ENCODE measurements at places on chromosomes 6 and 20. TPM values are rescaled to one million over a fixed set of nuclear protein-coding genes. Genes with fewer than 3 reads are reported as not detected.

The PREX1 gene
- total RNA-seq, result 8.3 TPM

The TCP11 gene
- not detected for total RNA-seq

DNA sequence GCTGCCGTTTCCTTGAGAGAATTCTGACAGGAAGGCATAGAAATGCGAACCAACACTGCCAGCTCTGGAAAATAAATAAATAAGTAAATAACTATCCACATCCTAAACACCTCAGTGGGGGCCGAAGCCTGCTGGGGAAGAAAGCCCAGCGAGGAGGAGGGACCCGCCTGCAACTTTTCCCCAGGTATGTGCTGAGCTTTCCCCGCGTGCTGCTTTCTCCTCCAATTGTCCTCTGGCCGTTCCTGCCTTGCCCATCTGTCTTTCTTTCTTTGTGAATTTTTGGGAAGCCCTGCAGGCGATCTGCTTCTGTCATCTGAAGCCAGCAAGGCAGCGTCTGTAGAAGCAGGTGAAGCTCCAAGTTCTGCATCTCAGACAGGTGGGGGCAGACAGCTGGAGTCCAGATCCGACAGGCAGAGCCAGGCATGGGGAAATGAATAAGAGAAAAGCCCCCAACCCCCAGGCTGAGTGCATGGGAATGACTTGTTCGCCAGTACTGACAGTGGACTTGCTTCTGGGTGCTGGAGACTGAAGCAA lies 49.2 kb upstream of the IL17A start:
- peak overlapping the region; percentile 80 for H3K4me3 ChIP-seq
- peaks cover 33% of the 10 kb centered on the region for H3K36me3 ChIP-seq
- peak overlapping the region; percentile 81 for H3K27ac ChIP-seq
- DNase-seq, result no peak
- H3K27me3 ChIP-seq, result no peaks in the 10 kb centered on the region

DNA sequence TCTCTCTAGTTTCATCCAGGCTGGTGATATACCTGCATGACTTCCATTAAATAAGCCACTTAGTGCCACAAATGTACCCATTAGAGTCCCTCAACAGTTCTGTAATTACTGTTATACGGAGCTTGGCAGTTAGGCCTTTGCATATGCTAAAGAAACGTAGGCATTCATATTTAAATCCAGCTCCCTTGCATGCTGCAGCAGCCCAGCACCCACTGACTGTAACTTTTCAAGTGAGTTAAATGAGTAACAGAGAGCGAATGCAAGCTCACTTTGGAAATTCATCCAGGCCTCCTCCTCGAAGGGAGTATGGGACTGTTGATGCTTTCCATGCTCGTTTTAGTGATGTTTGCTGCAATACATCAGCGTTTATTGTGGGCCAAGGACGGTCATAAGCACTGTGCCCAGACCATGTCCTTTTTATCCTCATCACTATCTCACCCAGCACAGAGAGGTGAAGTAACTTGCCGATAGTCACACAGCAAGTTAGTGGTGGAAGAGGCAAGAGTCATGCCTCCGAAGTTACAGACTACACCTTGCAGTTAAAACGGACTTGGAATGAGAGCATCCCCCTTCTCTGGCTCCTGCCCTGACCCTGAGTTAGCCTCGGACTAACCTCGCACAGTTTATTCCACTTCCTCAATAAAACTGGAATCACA lies 179.4 kb upstream of the PDE10A start:
- peaks cover 2% of the 10 kb centered on the region for H3K27me3 ChIP-seq
- H3K4me3 ChIP-seq, result no peak overlapping the region
- H3K27ac ChIP-seq, result no peak overlapping the region

- no peak overlapping the region for H3K4me3 ChIP-seq
- no peaks in the 10 kb centered on the region for H3K36me3 ChIP-seq
- no peak for DNase-seq
- no peaks in the 10 kb centered on the region for H3K27me3 ChIP-seq
- no peaks in the 10 kb centered on the region for H3K4me1 ChIP-seq
Observed at GRCh38 chr6:14384175-14384949, 266.8 kb downstream of the CD83 start.

GRCh38 chr20:58677079-58677604 lies 15.5 kb upstream of the NPEPL1 start:
- no peaks in the 10 kb centered on the region for H3K4me1 ChIP-seq
- no peak overlapping the region for H3K4me3 ChIP-seq
- no peaks in the 10 kb centered on the region for H3K27me3 ChIP-seq
- peaks cover 5% of the 10 kb centered on the region for H3K36me3 ChIP-seq
- no peak for DNase-seq

DNA sequence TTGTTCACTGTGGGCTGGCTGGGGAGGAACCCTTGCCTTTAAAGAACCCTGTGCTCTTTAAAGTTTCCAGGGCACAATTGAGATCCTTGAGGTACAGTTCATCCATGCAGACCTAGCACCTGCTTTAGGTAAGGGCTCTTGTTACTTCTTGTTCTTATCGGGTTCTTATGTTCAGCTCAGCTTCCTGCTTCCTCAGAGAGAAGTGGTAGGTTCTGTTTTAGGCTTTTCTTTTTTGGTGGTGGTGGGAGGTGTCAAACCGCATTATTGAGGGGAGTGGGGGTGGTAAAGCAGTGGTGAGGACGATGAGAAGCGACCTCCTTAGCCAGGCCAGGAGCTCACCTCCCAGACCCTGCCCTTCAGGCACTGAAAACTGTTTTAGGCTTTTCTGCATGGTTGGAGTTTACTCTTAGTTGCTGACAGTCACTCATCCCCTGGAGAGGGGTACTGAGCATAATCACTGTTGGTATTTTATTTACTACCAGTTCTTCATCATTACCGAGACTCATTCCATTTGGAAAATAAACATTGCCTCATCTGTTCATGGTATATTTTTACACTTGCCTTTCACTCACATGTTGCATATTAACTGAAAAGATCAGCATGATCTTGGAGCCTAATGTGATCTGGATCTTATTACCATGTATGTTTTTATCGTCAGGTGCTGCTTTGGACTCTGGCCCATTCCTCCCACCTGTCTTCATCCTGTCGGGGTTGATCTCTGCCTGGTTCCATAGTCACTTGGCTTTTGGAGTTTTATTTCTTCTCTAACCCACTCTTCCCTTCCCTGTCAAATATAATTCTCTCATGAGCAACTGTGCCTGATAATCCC lies 35.4 kb downstream of the SLC16A10 start:
- DNase-seq, result no peak
- H3K36me3 ChIP-seq, result no peaks in the 10 kb centered on the region
- no peaks in the 10 kb centered on the region for H3K27me3 ChIP-seq
- peak overlapping the region; percentile 88 for H3K27ac ChIP-seq
- peak overlapping the region; percentile 47 for H3K4me3 ChIP-seq

GRCh38 chr20:46251211-46251673 lies 57.1 kb downstream of the CDH22 start:
- no peaks in the 10 kb centered on the region for H3K36me3 ChIP-seq
- DNase-seq, result no peak
- no peak overlapping the region for H3K4me3 ChIP-seq
- H3K4me1 ChIP-seq, result no peaks in the 10 kb centered on the region
- H3K27ac ChIP-seq, result no peak overlapping the region

Data from psoas muscle (tissue), 8 donors.